ENCODE measurements at places on chromosomes 3 and 15. TPM values are rescaled to one million over a fixed set of nuclear protein-coding genes. Genes with fewer than 3 reads are reported as not detected.

Gene UBAP1L
- 5.3 TPM for total RNA-seq

Gene MANF
- 107 TPM for total RNA-seq

Gene TRANK1
- 93.1 TPM for total RNA-seq

Gene CLDN18
- total RNA-seq = not detected

Gene MYLK
- total RNA-seq = 0.06 TPM

Gene CLSTN2
- total RNA-seq = not detected

Gene FBXW12
- not detected for total RNA-seq

Gene A4GNT
- not detected for total RNA-seq

Gene CCR2
- 29.1 TPM for total RNA-seq

Gene CCR4
- total RNA-seq = 60.3 TPM

Gene PLA2G4E
- not detected for total RNA-seq

Gene GPR149
- not detected for total RNA-seq

Gene TRPM1
- total RNA-seq = not detected

Gene ZSCAN29
- total RNA-seq = 25.4 TPM

Gene SLC9C1
- not detected for total RNA-seq

Gene ALCAM
- 3.8 TPM for total RNA-seq

Gene BHLHE40
- total RNA-seq = 112 TPM

DNA sequence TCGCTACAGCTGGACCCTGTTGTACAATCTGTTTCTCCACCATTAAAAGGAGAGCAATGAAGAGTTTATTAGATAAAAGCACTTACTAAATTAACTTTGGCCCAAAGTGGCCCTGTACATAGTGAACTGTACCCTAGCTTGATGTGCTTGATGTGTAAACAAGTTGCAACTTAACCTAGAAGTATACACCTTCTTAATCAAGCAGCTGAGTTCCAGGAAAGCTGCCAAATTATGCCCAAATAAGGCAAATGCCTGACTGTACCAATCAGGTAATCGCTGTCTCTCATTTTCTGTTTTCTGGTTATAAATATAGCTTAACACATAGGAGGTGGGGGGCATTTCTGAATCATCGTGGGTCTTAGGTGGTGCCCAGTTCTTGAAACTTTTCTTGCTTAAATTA is 704.8 kb upstream of the CBLB start:
- no peak for DNase-seq
- H3K4me3 ChIP-seq = no peak overlapping the region
- no peaks in the 10 kb centered on the region for H3K27me3 ChIP-seq
- H3K36me3 ChIP-seq = no peaks in the 10 kb centered on the region
- H3K4me1 ChIP-seq = no peaks in the 10 kb centered on the region

DNA sequence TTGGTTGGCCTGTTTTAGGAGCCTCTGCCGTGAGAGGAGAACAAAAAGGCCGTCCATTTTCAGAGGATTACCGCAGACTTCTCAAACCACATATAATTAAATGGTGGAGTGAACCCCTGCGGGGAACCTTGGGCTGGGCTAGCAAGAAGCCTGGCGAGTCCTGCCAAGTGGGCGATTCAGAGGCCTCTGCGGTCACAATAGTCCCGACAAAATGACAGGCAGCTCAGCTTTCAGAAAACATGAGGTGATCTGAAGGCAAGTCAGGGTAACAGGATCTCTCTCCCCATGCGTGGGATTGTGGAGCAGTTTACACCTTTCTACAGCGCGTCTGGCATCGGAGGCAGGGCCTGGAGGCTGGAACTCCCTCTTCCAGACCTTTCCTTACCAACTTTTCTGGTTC is 134.8 kb downstream of the ASB7 start:
- no peak for DNase-seq
- peaks cover 13% of the 10 kb centered on the region for H3K27me3 ChIP-seq
- no peaks in the 10 kb centered on the region for H3K4me1 ChIP-seq
- H3K36me3 ChIP-seq = no peaks in the 10 kb centered on the region

GRCh38 chr3:13509059-13509815 is 29.1 kb downstream of the HDAC11 start:
- H3K4me3 ChIP-seq = no peak overlapping the region
- no peaks in the 10 kb centered on the region for H3K36me3 ChIP-seq
- no peak for DNase-seq
- H3K4me1 ChIP-seq = no peaks in the 10 kb centered on the region
- H3K27ac ChIP-seq = no peak overlapping the region

DNA sequence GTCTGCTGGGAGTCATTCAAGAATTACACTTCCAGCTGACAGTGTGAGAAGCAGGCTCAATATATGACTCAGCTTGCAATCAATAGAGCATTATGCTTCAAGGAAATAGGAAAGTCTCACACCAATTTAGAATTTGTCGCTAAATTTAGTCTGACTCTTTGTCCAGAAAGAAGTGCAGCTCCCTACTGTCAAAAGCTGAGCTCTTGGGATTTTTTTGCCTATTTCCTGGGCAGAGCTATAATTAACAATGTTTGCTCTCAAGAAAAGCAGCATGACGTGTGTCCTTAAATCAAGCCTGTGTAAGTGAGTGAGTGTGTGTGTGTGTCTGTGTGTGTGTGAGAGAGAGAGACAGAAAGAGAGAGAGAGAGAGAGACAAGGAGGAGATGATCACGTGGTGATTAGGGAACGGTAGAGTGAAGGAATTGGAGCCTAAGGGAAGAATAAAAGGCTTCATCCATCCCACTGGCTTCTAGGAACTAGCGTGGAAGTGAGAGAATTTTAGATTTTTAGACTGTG is 16.4 kb upstream of the SLC35G2 start:
- peaks cover 2% of the 10 kb centered on the region for H3K4me1 ChIP-seq
- H3K27ac ChIP-seq = no peak overlapping the region
- H3K36me3 ChIP-seq = no peaks in the 10 kb centered on the region
- H3K27me3 ChIP-seq = peaks cover 5% of the 10 kb centered on the region
- H3K4me3 ChIP-seq = no peak overlapping the region
- no peak for DNase-seq

DNA sequence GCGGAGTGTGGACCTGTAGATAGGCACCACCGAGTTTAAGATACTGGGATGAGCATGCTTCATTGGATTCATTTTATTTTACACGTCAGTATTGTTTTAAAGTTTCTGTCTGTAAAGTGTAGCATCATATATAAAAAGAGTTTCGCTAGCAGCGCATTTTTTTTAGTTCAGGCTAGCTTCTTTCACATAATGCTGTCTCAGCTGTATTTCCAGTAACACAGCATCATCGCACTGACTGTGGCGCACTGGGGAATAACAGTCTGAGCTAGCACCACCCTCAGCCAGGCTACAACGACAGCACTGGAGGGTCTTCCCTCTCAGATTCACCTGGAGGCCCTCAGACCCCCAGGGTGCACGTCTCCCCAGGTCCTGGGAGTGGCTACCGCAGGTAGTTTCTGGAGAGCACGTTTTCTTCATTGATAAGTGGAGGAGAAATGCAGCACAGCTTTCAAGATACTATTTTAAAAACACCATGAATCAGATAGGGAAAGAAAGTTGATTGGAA is 29.5 kb downstream of the SYNM start:
- H3K4me3 ChIP-seq = no peak overlapping the region
- no peak overlapping the region for H3K27ac ChIP-seq
- no peaks in the 10 kb centered on the region for H3K27me3 ChIP-seq
- DNase-seq = no peak
- H3K36me3 ChIP-seq = no peaks in the 10 kb centered on the region

DNA sequence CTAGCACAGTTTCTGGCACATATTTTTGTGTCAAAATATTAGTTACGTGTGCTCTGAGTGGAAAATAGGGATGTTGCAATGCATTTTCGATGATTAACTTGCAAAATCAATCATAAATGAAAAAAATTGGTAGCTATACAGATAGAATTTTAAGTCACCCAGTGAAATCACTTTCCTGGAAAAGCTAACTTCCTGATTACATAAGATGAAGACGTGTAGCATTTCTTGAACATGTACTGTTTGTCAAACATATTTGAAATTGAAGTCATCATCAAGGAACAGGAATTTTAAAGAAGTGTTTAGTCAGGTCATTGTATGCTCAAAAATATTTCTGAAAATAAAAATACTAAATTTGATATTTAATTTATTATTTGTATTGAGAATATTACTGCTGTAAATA is 977.7 kb downstream of the PLOD2 start:
- DNase-seq = no peak
- no peak overlapping the region for H3K4me3 ChIP-seq
- H3K27ac ChIP-seq = no peak overlapping the region
- H3K36me3 ChIP-seq = no peaks in the 10 kb centered on the region
- H3K4me1 ChIP-seq = no peaks in the 10 kb centered on the region

GRCh38 chr3:97689111-97689510 is 75.4 kb upstream of the ARL6 start:
- H3K4me1 ChIP-seq = no peaks in the 10 kb centered on the region
- H3K27me3 ChIP-seq = no peaks in the 10 kb centered on the region
- DNase-seq = no peak
- H3K27ac ChIP-seq = no peak overlapping the region

DNA sequence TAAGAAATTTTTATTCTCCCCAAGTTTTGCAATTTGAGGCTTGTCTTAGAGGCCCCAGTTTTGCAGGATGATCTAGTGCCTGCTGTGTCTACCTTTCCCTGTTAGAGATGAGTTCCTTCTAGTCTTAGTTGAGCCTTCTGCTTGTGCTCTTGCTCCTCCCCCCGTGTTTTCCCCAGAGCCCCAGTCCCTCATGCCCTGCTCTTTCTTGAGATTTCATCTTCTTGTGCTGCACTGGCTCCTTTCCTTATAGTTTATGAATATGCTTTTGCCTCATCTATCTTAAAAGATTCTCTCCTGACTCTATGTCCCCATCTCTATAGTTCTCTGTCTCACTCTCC is 4.7 kb downstream of the GAP43 start:
- no peak overlapping the region for H3K27ac ChIP-seq
- no peaks in the 10 kb centered on the region for H3K36me3 ChIP-seq
- peaks cover 9% of the 10 kb centered on the region for H3K4me1 ChIP-seq
- no peak for DNase-seq

- no peak for DNase-seq
- H3K4me1 ChIP-seq = no peaks in the 10 kb centered on the region
Measured at GRCh38 chr3:62203152-62203551, 170.2 kb downstream of the FEZF2 start.

DNA sequence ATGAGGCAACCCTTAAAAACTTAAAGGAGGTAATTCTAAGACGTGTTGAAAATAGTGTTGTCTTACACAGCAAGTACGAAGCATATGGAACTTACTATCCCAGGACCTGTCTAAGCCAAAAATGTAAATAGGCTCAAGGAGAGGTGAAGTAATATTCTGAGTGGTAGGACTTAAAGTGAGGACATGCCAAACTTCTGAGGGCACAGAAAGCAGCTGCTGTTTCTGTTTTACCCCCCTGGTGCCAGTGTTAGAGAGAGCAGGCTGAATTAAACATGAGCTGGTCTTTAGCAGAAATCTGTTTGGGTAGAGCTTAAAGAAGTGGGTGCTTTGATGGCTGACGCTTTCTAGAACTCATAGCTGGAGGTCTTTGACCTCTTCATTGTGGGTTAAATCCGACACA is 149.7 kb upstream of the NPHP3 start:
- no peak overlapping the region for H3K4me3 ChIP-seq
- H3K27ac ChIP-seq = no peak overlapping the region
- no peaks in the 10 kb centered on the region for H3K36me3 ChIP-seq
- H3K4me1 ChIP-seq = no peaks in the 10 kb centered on the region

DNA sequence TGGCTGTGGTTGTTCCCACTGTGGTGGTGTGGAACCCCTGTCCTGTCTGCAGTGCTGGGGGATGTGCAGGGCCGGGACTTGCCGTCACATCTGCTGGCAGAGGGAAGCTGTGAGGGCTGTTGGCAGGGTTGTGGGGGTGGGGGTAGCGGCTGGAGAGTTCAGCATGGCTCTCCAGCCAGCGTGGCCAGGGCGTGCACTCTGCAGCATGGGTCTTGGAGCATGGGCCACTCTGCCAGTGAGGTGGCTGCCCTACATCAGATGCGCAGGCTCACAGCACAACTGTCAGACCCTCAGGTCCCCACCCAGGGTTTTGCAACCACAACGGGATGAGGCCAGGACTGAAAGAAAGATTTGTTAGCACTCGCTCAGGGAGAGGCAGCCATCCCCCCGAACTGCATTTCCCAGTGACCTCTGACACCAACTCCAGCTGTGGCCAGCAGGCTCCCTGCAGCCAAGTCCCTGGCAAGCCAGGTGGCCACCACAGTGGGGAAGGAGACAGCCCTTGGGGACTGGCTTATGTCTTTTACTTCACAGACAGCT is 237.7 kb upstream of the LYSMD4 start:
- no peaks in the 10 kb centered on the region for H3K36me3 ChIP-seq
- H3K27me3 ChIP-seq = no peaks in the 10 kb centered on the region
- H3K4me3 ChIP-seq = no peak overlapping the region
- no peaks in the 10 kb centered on the region for H3K4me1 ChIP-seq

DNA sequence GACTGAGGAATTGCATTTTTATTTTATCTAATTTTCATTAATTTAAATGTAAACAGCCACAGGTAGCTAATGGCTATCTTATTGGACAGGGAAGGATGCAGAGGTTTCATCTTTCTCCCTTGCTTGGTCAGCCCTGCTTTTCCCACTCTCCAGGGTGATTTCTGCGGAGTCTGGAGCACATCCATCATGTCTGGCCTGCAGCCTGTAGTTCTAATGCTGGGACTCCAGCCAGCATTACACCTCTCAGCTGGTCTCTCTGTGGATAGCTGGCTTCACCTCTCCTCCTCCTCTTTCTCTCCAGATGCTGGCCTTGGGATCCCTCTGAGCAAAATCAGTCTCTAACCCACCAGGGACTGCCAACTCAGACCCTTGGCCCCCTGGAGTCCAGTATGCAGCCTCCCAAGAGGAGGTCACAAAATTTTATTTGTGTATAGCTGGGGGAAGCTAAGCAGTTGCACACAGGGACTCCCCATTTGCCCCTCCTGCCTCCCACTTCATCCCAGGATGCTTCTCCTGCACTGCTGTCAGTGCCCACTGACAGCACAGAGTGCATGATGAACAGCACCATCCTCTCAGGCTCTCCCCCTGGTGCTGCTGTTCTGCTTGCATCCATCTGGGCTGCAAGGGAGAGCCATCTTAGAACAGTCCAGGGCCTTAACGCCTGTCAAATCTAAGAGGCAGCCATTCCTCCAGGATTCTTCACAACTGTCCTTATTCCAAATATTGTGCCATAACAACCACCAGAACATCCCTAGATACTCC is 1.7 kb downstream of the BFSP2 start:
- H3K4me1 ChIP-seq = no peaks in the 10 kb centered on the region
- no peaks in the 10 kb centered on the region for H3K27me3 ChIP-seq
- DNase-seq = no peak
- H3K4me3 ChIP-seq = no peak overlapping the region
- no peak overlapping the region for H3K27ac ChIP-seq

- H3K4me1 ChIP-seq = no peaks in the 10 kb centered on the region
- no peak overlapping the region for H3K27ac ChIP-seq
Measured at GRCh38 chr3:53824795-53825194, 21.4 kb downstream of the CHDH start.

- peaks cover 60% of the 10 kb centered on the region for H3K4me1 ChIP-seq
- DNase-seq = peak; percentile 33
- H3K27ac ChIP-seq = peak overlapping the region; percentile 89
- H3K27me3 ChIP-seq = no peaks in the 10 kb centered on the region
Measured at GRCh38 chr15:85702321-85703101, 92.2 kb downstream of the KLHL25 start.

Measured in activated CD4-positive, alpha-beta T cell treated with anti-CD3 and anti-CD28 coated beads, Interleukin-2, amount 10 ng/mL, durations not matched to agents 7 days and 5 days (primary cell).